ENCODE measurements at places on chromosomes 12 and 14.

DNA sequence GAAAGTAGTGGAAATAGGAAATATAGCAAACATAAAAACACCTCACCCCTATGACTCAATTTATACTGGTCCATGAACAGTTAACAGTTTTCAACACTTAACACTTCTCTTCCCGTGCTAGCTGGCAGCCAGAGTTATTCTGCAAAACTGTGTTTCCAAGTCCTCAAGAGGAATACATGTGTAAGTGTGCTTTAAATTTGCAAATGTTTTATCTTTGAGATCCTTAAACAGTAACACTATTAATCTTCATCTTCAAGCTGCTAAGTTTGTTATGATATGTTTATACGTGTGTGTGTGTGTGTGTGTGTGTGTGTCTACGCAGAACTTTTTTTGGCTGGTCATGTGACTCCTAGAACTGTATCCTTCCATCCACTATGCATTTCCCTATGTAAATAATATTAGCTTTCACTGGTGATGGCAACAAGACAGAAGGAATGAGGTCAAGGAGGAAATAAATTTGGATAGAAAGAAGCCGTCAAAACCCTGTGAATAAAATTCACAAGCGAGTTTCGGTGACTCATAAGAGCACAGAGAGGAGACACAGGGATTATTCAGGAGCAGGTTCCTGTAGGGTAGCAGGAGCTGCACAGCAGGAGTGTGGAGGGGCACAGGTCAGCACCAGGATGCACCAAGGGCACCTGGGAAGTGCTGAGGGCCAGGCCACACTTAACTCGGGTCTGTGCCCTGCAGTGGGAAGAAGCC is 105.9 kb upstream of the ETV6 start:
- DNase-seq = no peak

GRCh38 chr12:57016348-57016747 is at the start of gene TAC3:
Gene TAC3, minus strand, starts transcription at chr12:57016529. Its CDS starts 732 bp downstream, at chr12:57015797.
- DNase-seq = no peak

DNA sequence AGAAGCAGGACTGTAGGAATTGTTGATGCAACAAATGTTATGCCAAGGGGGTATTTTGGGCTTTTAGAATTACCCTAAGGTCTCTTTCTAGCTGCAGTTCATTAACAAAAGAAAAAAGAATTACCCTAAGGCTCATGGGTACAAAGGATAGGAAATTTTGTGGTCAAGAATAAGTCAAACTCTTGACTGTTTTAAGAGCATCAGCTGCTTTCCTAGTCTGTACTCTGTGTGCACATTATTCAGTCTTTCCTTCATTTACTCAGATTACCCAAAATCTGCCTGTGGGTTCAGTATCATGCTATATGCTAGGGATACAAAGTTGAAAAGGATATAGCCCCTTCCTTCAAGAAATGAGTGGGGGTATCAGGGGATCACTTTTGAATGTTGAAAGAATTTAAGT is 36.5 kb upstream of the CCDC88C start:
- no peak for DNase-seq

- no peak for DNase-seq
These were observed 67.8 kb upstream of the TMCC3 start for GRCh38 chr12:94718114-94718513.

DNA sequence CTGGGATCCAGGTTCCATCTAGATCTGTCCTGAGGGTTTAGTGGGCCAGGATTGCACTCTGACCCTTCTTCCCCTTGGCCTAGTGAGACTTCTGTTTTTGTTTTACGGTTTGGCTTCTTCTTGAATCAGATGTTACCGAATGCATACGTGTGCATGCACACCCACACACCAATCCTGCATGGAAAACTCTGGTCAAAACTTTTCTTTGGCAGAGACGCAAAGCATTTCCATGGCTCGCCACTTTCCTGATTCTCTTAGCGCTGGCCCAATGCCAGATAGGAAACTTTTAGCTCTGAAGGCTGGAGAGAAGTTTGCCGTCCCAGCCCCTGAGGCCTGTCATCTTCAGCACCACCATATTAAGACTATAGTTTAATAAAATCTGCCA is 67.4 kb upstream of the ACTN1 start:
- no peak for DNase-seq

DNA sequence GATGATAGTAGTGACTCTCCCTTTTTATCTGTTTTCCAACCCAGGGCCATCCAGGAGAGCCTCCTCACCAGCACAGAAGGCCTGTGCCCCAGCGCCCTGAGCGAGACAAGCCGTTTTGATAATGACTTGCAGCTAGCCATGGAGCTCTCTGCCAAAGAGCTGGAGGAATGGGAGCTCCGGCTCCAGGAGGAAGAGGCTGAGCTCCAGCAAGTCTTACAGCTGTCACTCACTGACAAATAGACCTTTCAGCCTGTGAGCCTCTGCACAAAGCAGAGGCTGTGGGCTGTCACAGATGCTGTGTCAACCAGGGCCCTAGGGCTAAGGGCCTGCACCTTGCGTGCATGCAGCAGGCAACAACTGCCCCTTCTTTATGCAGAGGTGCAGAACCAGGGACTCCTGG is 11.0 kb downstream of the C12orf76 start:
- no peak for DNase-seq

DNA sequence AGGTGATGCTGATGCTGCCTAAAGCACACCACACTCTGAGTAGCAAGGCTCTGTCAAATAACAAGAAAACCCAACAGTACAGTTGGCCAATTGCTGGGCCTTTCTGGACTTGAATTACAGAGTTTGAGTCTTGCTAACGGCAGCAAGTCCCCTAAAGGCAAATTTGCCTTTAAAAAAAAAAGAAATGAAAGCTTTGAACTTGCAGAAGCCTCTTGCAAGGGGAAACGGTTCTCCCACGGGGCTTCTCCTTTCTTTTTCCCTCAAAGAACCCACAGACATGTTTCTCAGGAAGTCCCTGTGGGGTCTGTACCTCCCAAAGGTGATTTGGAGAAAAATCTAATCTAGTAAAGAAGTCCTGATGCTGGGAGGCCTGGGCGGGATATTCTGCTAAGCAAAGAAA is 191.3 kb upstream of the MYL2 start:
- no peak for DNase-seq

GRCh38 chr12:24198070-24198469 is 248.6 kb upstream of the SOX5 start:
- no peak for DNase-seq

Data from GM12892 (cell line).